Tongue (tissue), 3 donors: ENCODE measurements at places on chromosomes 7 and 10. TPM values are rescaled to one million over a fixed set of nuclear protein-coding genes. Genes with fewer than 3 reads are reported as not detected.
A peak's percentile ranks its signal among the peaks of the same experiment; 100 is the strongest.

- no peak for DNase-seq
Measured at GRCh38 chr10:84837877-84838276, 509.5 kb downstream of the CCSER2 start.

- DNase-seq: no peak
Measured at GRCh38 chr10:33938001-33938400, 603.5 kb upstream of the NRP1 start.

GRCh38 chr7:70594170-70594569 is 537.8 kb upstream of the GALNT17 start:
- DNase-seq: no peak

DNA sequence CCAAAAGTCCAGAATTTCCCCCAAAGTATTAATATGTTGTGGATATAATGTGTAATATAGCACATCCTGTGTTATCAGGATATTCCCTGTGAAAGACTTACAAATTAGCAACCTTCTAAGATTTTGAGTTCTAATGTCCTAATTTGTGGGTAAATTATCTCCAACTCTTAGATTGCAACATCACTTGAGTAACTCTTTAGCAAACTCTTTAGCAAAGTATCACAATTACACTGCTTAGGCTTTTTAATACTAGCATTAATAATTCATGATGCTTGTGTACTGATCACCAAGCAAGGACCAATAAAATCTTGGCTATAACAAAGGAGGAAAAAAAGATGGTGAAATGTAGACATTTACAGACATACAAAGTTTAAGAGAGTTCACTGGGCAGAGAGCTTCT is 27.7 kb downstream of the HIP1 start:
- no peak for DNase-seq

- no peak for DNase-seq
Measured at GRCh38 chr10:21110358-21110757, 213.2 kb upstream of the NEBL start.

DNA sequence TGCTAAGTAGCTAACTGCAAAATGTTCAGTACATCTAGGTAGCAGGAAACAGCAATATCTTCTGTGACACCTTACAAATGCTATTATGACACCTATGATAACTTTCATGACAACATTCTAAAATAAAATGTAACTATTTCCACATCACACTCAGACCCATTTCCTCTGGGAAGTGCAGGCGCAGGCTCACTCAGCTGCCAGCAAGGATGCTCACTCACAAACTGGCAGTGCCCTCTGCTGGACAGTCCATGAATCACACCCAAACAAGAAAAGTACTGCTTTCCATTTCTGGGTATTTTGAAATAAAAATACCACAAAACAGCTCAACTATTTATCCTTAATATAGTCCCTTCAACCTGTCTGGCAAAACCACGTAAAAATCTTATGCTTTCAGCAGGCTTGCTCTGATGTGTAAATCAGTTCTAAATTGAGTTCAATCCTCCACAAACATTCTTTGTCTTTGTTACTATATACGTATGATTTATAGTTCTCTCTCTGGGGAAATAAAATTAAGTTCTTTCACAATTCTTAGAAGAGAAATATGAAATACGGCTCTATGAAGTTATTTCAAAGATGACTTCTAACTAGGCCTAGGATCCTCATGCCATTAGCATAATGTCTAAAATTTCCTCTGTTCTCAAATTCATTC is 176.6 kb downstream of the PARD3 start:
- DNase-seq: peak; percentile 93

DNA sequence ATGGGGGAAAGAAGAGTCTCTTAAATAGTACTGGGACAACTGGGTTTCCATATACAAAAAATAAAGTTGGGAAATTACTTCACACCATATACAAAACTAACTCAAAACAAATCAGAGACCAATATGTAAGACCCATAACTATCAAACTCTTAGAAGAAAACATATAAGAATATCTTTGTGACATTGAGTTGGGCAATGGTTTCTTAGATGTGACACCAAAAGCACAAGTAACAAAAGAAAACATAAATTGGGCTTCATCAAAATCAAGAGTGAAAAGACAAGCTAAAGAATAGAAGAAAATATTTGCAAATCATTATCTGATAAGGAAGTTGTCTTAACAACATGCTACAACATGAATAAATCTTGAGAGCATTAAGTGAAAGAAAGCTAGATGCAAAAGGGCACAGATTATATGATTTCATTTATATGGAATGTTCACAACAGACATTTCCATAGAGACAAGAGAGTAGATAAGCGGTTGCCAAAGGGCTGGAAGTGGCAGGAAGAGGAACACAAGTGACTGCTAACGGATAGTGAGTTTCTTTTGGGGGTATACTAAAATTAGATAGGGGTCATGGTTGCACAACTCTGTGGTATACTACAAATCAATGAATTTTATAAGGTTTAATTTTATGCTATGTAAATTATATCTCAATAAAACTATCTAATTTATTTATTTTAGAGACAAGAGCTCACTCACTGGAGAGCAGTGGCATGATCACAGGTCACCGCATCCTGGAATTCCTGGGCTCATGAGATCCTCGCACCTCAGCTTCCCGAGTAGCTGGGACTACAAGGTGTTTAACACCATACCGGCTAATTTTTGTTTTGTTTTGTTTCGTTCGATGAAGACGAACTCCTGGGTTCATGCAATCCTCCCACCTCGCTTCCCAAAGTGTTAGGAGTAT is 35.4 kb downstream of the JMJD1C start:
- DNase-seq: peak; percentile 38

Gene LRGUK
- 1.6 TPM for total RNA-seq

Gene ATRNL1
- total RNA-seq: 11.7 TPM
